Peyer's patch (tissue), 4 donors: ENCODE measurements at places on chromosomes 3 and 15. TPM values are rescaled to one million over a fixed set of nuclear protein-coding genes. Genes with fewer than 3 reads are reported as not detected.

Gene EPB42
- total RNA-seq: not detected

DNA sequence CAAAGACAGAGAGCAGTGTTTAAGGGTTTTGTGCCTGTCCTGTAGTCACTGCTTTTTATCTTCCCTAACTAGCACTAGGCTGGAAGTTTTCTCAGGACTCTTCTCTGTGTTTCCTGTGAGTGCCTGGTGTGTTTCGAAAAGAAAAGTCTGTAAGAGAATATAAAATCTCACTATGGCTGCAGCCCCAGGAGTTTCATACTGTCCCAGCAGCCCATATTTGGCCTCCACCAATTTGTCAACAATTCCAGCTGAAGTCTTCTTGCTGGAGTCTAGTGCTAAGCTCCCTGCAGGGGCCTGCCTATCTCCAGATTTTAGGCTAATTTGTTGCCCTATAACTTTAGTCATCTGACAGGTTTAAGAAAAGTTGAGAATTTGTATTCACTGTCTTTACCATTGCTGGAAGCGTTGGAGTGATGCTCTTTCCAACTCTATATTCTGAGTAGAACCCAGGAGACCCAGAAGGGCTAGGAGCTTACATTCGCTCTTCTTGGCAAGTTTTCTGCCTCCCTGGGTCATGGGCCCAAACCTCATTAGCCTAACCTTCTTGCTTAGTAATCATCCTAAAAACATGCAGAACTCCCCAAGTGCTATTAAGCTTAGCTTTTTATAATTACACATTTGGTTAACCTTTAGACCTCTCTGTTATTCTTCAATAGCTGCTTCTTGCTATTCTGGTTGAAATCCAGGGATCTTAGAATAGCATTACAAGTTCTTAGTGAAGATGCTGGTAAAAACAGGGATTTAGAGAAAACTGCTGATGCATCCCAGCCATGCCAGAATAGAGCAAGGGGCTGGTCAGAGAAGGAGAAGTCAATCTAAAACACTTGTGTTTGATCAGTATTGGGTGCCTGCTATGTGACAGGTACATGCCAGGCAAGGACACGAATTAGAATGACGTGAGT, 283.1 kb downstream of the NEK10 start:
- no peak for DNase-seq

DNA sequence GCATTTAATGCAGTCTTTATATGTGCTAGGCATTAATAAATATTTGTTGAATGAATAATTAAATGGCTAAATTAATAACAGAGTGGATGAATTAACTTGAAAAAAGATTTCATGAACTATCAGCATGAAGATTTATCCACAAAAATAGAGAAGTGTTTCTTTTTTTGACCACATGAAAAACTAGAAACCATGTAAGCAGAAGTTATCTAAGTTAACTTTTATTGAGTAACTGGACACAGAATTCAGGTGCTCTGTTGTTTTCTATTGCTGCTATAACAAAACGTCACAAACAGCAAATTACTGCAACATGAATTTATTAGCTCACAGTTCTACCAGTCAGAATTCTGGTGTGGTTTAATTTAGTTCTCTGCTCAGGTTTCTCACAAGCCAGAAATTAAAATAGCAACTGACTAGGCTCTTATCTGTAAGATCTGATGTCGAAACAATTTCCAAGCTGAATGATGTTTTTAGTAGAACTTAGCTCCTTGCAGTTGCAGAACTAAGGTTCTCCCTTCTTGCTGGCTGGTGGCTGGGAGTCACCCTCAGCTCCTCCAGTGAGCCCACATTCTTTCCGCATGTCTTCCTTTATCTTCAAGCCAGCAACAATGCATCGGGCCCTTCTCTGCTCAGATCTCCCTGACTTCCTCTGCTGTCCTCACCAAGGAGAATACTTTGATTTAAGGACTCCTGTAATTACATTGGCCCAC, 810.2 kb upstream of the ALCAM start:
- no peak for DNase-seq

DNA sequence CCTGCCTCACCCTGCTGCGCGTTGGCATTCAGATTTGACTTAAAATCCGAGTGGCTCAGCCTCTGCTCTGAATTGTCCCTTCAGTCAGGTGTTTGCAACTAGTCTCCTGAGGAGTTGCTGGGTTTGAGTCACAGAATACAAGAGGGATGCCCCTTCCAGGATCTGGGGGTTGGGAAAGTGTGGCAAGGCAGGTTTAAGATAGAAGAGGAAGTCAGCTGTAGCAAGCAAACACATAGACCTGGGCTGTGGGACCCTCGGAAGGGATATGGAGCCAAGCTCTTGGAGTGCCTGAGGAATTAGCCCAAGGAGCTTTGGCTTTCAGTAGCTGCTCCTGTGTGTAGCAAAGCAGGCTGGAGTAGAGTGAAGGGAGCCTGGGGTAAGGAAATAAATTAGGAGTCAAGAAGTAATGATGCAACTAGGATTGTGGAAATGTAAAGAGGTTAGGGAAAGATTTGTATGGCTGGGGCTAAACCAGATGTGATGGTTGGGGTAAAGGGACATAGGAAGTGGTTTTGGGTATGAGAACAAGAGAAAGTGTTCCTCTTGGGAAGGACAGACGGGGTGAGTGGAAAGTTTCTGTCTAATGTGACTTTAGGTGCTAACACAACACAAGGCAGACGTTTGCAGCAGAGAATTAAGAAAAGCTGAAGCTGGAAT, 41.2 kb downstream of the RAB7A start:
- DNase-seq: no peak

DNA sequence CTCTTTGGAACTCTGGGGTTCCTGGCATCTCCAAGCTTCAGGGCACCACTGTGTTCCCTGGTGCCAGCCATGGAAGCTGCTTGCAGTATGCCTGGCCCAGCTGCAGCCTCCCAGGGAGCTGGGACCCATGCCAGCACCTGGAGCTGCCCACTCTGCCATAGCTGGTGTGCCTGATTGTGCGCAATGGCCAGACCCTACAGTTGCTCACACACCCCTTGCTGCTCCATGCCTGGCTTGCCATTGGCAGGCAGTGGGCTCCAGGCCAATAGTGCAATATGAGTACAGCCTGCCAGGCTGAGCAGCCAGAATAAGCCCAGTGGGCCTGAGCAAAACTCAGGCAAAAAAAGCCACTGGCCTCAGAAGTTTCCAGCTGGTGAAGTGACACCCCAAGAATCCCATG, 43.8 kb upstream of the LRRFIP2 start:
- no peak for DNase-seq
